ENCODE measurements at places on chromosomes 12 and 14. TPM values are rescaled to one million over a fixed set of nuclear protein-coding genes. Genes with fewer than 3 reads are reported as not detected.

The SRRM4 gene
- total RNA-seq, result not detected

The CMAS gene
- 31.7 TPM for total RNA-seq

The SLC17A8 gene
- not detected for total RNA-seq

The SLC4A8 gene
- 4.3 TPM for total RNA-seq

The IGFBP6 gene
- not detected for total RNA-seq

GRCh38 chr12:93419388-93420034, 22.2 kb downstream of the UBE2N start:
- no peaks in the 10 kb centered on the region for H3K36me3 ChIP-seq
- DNase-seq, result no peak
- H3K4me3 ChIP-seq, result no peak overlapping the region

- no peaks in the 10 kb centered on the region for H3K4me1 ChIP-seq
- no peak for DNase-seq
- no peak overlapping the region for H3K27ac ChIP-seq
- no peaks in the 10 kb centered on the region for H3K36me3 ChIP-seq
- H3K4me3 ChIP-seq, result no peak overlapping the region
Measured at GRCh38 chr12:8689681-8690080, 8.1 kb upstream of the RIMKLB start.

DNA sequence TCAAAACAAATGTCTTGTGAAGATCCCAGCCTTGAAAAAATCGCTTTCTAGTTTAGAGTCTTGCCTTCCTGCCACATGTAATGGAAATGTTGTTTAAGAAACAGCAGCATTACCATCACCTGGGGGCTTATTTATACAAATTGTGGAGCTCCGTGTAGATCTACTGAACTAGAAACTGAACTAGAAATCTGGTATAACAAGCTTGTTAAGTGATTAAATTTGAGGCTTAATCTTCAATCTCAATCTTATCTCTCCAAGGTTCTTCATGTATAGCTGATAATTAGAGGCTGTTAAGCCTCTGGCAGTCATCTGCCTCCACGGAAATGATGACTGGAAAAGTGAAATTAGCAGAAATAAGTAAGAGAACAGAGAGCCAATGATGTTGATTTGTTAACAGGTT, 92.0 kb upstream of the FGD4 start:
- no peak overlapping the region for H3K4me3 ChIP-seq
- no peaks in the 10 kb centered on the region for H3K27me3 ChIP-seq
- no peaks in the 10 kb centered on the region for H3K36me3 ChIP-seq
- H3K27ac ChIP-seq, result no peak overlapping the region

DNA sequence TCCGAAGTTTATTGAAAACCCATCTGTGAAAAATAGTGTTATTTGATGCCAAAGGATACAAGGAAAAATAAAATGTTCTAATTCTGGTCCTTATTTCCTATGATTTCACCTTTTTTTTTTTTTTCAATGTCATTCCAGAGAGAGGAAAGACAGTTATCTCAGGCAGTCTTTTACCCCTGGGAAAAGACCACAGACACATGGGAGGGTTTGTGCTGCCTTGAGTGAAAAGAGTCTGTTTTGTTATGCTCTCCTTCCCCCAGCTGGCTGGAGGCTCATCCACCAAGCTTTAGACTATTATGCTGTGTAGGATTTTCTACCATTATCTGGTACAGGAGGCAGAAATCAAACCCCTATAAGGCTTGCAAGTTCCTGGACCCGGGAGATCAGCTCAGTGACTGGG, 151.8 kb downstream of the CRADD start:
- no peaks in the 10 kb centered on the region for H3K4me1 ChIP-seq
- no peak overlapping the region for H3K4me3 ChIP-seq
- no peaks in the 10 kb centered on the region for H3K27me3 ChIP-seq

DNA sequence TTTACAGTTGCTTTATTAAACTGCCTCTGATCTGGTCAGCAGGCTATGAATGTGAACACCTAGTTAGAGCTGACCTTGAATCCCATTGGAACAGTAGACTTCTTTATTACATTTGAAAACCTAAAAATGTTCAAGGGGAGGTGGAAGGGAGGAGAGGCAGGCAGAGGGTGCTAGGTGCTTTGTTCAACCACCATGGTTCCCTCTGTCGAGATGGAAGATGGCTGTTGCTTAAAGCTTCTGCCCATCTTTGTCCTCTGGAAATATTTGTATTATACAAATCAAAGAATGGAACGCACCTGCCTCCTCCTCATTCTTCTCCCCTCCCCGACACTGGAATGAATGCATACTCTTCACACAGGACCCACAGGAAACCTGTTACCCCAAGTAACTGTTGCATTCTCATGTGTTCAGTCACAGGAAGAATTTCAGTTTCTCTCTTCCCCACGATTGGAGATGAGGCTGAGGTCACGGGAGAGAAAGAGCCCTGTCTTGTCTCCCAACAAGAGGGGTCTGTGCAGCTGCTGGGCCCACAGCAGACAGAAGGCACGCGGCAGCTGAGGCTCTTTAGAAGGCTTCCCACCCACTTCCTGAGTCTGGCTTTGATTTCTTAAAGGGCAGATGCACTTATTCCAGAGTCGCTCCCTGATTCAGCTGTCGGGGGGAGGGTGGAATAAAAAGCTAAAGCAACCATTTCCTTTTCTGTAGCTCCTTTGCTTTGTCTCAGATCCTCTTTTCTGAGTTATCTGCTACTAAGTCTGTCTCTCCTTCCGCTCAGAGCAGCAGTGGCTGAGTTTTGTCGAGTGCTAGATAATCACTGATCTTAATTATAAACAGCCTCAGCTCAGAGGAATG, 217.9 kb upstream of the BTG1 start:
- DNase-seq, result no peak
- peaks cover 44% of the 10 kb centered on the region for H3K4me1 ChIP-seq
- H3K4me3 ChIP-seq, result peak overlapping the region; percentile 43
- peaks cover 11% of the 10 kb centered on the region for H3K36me3 ChIP-seq

DNA sequence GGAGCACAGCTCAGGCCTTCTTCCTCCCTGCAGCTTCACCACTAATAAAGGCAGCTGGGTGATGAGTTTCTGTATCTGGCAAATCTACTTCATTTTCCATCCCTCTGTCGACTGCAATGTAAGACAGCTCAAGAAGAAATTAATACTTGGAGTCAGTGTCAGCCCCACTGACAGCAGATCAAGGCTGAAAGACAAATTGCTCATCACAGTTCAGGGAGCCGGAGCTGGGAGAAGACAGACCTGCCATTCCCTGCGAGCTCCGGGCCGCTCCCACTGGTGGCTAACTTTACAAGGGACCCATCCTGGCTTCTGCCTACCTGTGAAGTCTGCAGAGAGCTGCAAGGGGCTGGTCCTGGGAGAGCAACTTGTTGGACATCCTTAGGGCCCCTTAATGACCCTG, 49.8 kb downstream of the CCDC60 start:
- H3K27me3 ChIP-seq, result peaks cover 18% of the 10 kb centered on the region
- no peaks in the 10 kb centered on the region for H3K4me1 ChIP-seq
- H3K36me3 ChIP-seq, result no peaks in the 10 kb centered on the region
- DNase-seq, result no peak

GRCh38 chr14:77155083-77155482, 13.5 kb upstream of the ZDHHC22 start:
- DNase-seq, result no peak
- no peaks in the 10 kb centered on the region for H3K36me3 ChIP-seq
- H3K4me3 ChIP-seq, result no peak overlapping the region
- peaks cover 43% of the 10 kb centered on the region for H3K27me3 ChIP-seq

DNA sequence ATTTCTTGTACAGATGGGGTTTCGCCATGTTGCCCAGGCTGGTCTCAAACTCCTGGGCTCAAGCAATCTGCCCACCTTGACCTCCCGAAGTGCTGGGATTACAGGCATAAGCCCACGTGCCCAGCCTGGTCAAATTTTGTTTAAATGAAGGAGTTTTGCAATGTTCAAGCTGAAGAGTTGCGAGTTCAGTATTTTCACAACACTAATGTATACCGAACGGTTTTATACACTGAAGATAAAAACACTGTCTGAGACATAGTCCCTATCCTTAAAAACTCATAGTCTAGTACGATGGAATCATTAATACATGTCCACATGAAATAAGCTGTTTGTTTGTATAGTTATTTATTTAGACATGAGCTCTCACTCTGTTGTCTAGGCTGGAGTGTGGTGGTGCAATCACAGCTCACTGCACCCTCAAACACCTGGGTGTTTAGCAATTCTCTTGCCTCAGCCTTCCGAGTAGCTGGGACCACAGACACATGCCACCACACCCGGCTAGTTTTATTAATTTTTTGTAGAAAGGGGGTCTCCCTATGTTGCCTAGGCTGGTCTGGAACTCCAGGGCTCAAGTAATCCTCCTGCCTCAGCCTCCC, 15.4 kb downstream of the TRAPPC6B start:
- H3K27ac ChIP-seq, result no peak overlapping the region
- H3K36me3 ChIP-seq, result peaks cover 9% of the 10 kb centered on the region
- H3K27me3 ChIP-seq, result no peaks in the 10 kb centered on the region
- no peaks in the 10 kb centered on the region for H3K4me1 ChIP-seq
- no peak for DNase-seq

GRCh38 chr12:82069931-82070514, 288.2 kb downstream of the CCDC59 start:
- H3K4me1 ChIP-seq, result no peaks in the 10 kb centered on the region
- no peaks in the 10 kb centered on the region for H3K36me3 ChIP-seq
- no peak overlapping the region for H3K27ac ChIP-seq
- H3K4me3 ChIP-seq, result no peak overlapping the region
- no peak for DNase-seq
- H3K27me3 ChIP-seq, result no peaks in the 10 kb centered on the region

DNA sequence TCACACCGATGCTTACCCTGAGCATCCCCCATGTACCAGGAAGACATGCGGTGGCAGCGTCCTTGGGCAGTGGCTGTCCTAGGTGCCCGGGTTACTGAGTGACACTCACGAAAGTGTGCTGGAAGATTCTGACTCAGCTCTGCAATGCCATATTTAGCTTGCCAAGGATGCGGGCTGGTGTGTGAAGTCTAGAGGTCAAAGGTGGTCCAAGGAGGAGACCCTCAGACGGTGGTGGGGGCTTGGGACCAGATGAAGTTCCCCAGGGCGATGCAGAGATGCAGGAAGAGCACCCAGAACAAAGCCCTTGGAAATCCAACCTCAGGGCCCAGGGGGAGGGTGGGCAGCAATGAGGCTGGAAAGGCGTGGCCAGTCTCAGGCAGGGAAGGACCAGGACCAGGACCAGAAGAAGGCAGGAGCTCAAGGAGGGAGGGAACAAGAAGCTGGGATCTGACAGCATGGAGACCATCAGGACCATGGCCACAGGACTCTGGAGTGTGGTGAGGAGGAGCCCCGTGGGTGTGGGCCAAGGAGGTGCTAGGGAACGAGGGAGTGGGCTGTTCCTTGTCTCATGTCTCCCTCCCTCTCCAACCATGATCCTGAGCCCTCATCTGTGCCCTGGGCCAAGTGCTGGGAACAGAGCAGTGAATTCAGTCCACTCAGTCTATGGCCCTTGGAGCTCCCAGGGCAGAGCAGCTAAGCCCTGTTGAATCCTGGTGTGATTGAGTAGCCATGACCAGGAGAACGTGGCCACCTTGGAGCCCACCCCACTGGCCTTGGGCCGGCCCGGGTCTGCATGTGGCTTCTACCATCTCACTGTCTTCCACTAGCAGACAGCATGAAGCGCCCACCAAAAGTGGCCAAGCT, 310.1 kb upstream of the DIO3 start:
- DNase-seq, result no peak
- H3K27ac ChIP-seq, result peak overlapping the region; percentile 28
- H3K4me1 ChIP-seq, result peaks cover 14% of the 10 kb centered on the region
- no peaks in the 10 kb centered on the region for H3K36me3 ChIP-seq

GRCh38 chr12:127130506-127131124, 1136.4 kb upstream of the TMEM132C start:
- H3K4me1 ChIP-seq, result no peaks in the 10 kb centered on the region
- H3K27ac ChIP-seq, result no peak overlapping the region
- no peak overlapping the region for H3K4me3 ChIP-seq

DNA sequence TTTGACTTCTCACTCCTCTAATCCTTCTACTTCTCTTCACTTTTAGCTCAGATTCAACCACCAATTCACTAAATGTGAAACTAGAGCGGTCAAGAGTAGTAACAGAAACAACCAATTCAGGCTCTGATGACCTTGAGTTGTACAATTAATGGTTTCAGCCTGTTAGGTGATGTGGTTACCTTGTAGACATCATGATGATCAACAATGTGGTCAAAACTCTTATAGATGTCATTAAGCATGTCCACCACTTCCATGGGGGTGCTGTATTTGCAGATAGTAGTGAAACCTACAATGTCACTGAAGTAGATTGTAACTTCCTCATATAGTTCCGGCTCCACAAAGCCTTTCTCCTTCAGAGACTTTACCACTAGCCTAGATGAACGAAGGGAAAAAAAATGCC, 54.1 kb upstream of the PLBD1 start:
- H3K4me1 ChIP-seq, result no peaks in the 10 kb centered on the region
- no peak for DNase-seq
- H3K27ac ChIP-seq, result no peak overlapping the region
- no peaks in the 10 kb centered on the region for H3K36me3 ChIP-seq

GRCh38 chr14:59897757-59898383, 22.1 kb upstream of the LRRC9 start:
- no peaks in the 10 kb centered on the region for H3K36me3 ChIP-seq
- no peak overlapping the region for H3K4me3 ChIP-seq
- H3K27me3 ChIP-seq, result peaks cover 17% of the 10 kb centered on the region
- no peak overlapping the region for H3K27ac ChIP-seq
